Mesenchymal stem cell (in vitro differentiated cells and primary cell): ENCODE measurements at places on chromosomes 12 and 14.

- peak; percentile 78 for DNase-seq
Measured at GRCh38 chr12:8078398-8078797, 3.7 kb upstream of the NECAP1 start.

GRCh38 chr14:66483322-66483721, 2.8 kb upstream of the CCDC196 start:
- DNase-seq: no peak

GRCh38 chr14:101726954-101727302, 34.6 kb upstream of the PPP2R5C start:
- DNase-seq: no peak

GRCh38 chr14:97978341-97978740, 1181.2 kb downstream of the VRK1 start:
- no peak for DNase-seq

GRCh38 chr12:20507711-20508110, 139.4 kb downstream of the PDE3A start:
- no peak for DNase-seq

GRCh38 chr14:59679872-59680271, 103.3 kb upstream of the CCDC175 start:
- peak; percentile 36 for DNase-seq

GRCh38 chr14:69842686-69843420, 36.4 kb upstream of the SMOC1 start:
- no peak for DNase-seq

DNA sequence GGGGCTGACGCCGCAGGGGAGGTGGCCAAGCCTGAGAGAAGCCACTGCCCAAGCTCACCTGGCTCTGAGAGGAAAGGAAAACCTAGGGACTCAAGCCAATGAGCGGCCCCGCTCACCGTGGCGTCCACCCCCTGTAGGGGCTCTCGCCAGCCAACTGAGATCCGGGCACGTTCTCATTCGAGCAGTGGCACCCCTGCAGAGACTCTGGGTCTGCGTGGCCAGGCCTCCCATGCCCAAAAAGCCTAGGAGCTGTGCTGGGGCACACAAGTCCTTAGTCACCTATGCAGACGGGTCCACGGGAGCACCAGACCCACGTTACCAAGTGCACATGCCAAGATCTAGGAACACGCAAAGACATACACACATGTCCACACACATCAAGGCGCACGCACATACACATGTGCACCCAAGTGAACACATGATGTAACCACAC, 106.2 kb downstream of the NCOR2 start:
- no peak for DNase-seq

DNA sequence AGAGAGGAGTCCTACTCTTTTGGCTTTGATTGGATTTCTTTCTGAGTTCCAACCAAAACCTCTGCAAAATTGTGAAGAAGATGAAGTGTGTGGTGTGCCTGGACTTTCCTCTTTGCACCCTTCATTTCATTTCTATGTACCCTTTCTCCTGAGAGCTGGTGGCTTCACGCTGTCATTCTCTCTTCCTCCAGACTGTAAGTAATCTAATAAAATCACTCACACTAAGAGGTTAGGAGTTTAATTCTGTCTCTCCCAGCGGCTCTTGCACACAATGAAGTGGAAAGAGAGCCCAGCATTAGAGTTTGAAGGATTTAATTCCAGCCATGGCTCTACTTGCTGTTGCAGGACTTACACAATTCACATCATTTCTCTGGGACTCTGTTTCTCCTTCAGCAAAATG, 37.8 kb upstream of the CRADD start:
- no peak for DNase-seq
